ENCODE measurements at places on chromosomes 4 and X. TPM values are rescaled to one million over a fixed set of nuclear protein-coding genes. Genes with fewer than 3 reads are reported as not detected.

The CSN1S1 gene
- not detected for total RNA-seq

The KLHL2 gene
- total RNA-seq = 19.1 TPM

The NXT2 gene
- 13.2 TPM for total RNA-seq

The TLL1 gene
- total RNA-seq = 39.2 TPM

The RAP1GDS1 gene
- total RNA-seq = 42.5 TPM

The HAND2 gene
- total RNA-seq = not detected

The SH3D19 gene
- total RNA-seq = 32.4 TPM

The SPANXC gene
- not detected for total RNA-seq

The CABS1 gene
- total RNA-seq = not detected

The SRPK3 gene
- not detected for total RNA-seq

The F8A2 gene
- total RNA-seq = not detected

- no peak for DNase-seq
- H3K27ac ChIP-seq = no peak overlapping the region
- no peaks in the 10 kb centered on the region for H3K36me3 ChIP-seq
- H3K4me1 ChIP-seq = no peaks in the 10 kb centered on the region
- H3K4me3 ChIP-seq = no peak overlapping the region
- no peaks in the 10 kb centered on the region for H3K27me3 ChIP-seq
Observed at GRCh38 chr4:42945874-42946273, 53.4 kb downstream of the GRXCR1 start.

DNA sequence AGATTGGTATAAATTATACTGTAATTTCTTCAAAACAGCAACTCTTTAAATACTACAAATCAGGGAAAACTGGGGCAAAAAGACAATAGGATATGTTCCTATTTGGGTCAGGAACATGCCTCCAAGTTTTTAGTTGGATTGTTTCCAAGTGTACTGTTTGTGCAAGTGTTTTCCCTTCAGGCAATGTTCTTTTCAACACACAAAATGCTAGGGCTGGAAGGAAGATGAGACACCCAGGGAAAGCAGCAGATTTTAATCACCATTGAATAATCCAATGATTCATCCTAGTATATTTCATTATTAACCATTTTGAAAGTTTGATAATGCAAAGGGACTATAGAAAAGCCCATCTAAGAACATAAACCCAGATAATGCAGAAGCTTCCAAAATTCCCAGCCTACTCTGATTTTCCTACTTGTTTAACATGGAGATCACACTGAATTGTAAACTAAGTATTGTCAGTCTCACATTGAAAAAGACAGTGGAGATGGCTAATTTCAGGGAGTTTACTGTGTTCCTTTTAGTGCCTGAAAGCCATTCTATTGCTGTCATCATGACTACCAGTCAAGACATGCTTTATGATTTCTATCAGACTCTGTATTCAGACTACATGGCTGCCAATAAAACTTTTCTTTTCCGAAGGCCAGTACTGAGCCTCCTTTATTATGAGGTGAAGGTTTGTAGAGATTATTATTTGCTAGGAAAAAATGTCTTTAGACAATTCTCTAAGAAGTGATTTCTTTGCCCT is 38.6 kb downstream of the COL4A6 start:
- peak overlapping the region; percentile 99 for H3K27ac ChIP-seq
- H3K4me1 ChIP-seq = peaks cover 86% of the 10 kb centered on the region
- no peak for DNase-seq
- no peaks in the 10 kb centered on the region for H3K36me3 ChIP-seq

DNA sequence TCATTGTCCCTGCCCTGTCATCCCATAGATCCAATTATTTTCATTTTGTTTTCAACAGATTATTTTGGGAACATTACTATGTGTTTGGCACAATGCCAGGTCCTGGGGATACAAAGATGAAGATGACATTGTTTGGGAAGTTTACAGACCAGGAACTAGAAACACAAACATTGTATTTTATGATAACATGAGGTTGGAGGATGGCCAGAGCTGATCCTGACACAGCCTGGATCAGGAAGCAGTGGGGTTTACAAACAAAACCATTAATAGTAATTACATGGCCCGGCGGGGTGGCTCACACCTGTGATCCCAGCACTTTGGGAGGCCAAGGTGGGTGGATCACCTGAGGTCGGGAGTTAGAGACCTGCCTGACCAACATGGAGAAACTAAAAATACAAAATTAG is 29.9 kb downstream of the CLRN2 start:
- H3K36me3 ChIP-seq = no peaks in the 10 kb centered on the region
- no peak overlapping the region for H3K4me3 ChIP-seq
- H3K27ac ChIP-seq = no peak overlapping the region
- no peak for DNase-seq

DNA sequence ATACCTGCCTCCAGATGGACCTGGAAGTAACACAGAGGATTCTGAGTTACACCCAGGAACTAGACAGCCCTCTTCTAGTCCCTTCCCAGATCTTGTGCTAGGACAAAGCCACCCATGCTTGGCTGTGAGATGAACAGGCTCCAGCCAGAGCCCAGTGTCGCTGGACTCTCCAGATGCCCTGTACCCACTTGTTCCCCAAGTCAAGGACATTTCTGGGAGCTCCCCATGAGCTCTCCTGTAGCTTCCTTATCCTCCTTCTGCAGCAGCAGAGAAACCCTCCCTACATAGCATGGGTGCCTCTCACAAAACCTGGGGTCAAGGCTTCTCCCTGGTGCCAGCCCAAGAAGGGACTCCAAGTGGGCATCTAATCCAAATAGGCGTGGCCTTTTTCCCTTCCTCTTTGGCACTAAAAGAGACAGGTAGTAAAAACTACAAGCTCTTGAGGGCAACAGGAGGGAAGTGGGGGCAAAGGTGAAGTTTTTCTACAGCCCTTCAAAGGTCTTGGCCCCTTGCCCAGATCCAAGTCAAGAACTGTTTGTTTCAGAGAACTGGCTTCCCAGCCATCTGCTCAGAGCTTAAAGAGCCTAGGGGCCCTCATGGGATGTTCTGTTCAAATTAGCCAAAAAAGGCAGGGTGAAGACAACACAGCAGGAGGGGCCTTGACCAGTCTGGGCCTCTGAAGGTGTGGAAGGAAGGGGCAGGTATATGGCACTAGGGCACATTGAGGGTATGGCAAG is 8.5 kb upstream of the ERCC6L start:
- no peaks in the 10 kb centered on the region for H3K27me3 ChIP-seq
- no peak overlapping the region for H3K27ac ChIP-seq
- no peak overlapping the region for H3K4me3 ChIP-seq
- no peak for DNase-seq
- H3K4me1 ChIP-seq = peaks cover 12% of the 10 kb centered on the region
- no peaks in the 10 kb centered on the region for H3K36me3 ChIP-seq

DNA sequence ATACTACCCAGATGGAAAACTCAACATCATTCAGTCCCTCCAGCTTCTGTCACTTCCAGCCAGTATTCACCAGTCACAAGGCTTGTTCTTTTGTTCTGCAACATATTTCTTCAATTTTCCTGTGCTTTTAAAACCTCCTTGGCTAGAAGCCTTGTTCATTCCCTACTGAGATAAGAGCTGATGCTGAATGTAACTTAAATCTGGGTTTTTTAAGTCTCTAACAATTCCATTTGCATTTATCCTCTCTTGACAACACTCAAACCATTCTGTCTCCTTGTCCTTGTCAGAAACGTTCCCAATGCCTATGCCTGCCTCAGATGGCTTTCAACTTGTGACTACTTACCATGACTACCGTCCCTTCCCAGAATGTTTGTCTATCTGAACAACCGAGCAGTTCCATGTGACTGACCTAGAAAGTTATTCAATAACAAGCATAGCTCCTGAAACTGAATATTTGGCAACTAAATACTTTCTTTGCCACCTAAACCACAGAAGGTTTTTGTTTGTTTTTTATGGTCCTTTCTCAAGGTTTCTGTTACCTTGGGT is 682.9 kb upstream of the GALNTL6 start:
- H3K27me3 ChIP-seq = no peaks in the 10 kb centered on the region
- H3K36me3 ChIP-seq = no peaks in the 10 kb centered on the region
- H3K27ac ChIP-seq = no peak overlapping the region
- no peaks in the 10 kb centered on the region for H3K4me1 ChIP-seq

DNA sequence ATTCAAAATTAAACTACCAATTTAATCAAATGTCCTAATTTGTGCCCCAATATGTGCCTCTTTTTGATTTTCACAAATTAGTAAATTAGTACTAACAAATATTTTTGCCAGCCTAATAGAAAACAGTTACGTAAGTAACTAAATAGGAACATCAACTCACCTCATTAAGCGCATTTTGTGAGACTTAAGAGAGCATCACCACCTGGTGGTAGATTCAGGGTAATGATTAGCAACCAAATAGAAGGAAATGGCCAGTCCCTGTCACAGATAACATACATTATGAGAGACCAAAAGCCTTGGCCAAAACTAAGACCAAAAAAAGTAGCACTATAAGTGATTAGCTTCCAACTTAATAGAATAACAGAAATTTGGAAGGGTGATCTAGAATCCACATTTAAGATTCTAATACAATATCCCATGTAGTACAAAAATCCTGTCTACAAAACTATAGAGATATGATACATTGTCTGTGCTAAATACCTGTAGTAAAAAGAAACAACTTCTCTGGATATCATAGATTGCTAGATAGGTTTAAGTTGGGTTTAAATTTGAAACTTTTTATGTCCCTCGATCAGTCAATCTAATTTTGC is 46.7 kb downstream of the C4orf46 start:
- no peak overlapping the region for H3K4me3 ChIP-seq
- H3K27ac ChIP-seq = no peak overlapping the region
- no peak for DNase-seq
- H3K27me3 ChIP-seq = peaks cover 11% of the 10 kb centered on the region
- no peaks in the 10 kb centered on the region for H3K4me1 ChIP-seq

GRCh38 chrX:70468709-70469108 is 24.1 kb downstream of the DLG3 start:
- no peak overlapping the region for H3K4me3 ChIP-seq
- H3K27me3 ChIP-seq = no peaks in the 10 kb centered on the region
- H3K36me3 ChIP-seq = peaks cover 7% of the 10 kb centered on the region
- no peak overlapping the region for H3K27ac ChIP-seq

- H3K27ac ChIP-seq = peak overlapping the region; percentile 72
- H3K4me1 ChIP-seq = peaks cover 7% of the 10 kb centered on the region
- no peak for DNase-seq
- H3K27me3 ChIP-seq = no peaks in the 10 kb centered on the region
- H3K36me3 ChIP-seq = no peaks in the 10 kb centered on the region
- no peak overlapping the region for H3K4me3 ChIP-seq
Observed at GRCh38 chrX:136086521-136086920, 60.8 kb upstream of the FHL1 start.

DNA sequence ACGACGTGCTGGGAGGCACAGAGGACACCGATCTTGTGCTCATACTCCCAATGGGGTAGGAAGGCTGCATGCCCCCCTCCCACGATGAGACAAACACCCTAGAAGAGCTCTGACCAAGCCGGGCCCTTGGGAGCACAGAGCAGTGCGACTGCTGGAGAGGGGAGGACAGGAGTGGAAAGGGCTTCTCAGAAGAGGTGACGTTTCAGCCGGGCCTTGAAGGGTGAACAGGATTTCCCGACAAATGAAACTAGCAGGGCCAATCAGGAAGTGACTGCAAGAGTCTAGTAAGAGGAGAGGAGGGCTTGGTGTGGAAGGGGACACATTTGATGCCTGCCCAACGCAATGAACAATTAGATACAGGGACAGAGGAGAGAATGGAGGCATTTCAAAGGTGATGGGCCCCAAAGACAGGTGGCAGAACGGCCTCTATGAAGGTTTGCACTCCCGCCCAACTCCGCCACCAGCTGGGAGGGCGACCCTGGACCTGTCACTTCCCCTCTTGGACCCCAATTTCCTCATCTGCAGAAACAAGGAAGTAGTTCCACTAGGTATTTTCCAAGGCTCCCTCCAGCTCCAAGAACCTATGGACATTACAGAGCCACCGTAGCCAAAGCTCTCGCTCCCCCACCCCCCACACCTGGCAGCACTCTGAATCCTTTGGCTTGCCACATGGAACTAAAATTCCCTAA is 3.9 kb downstream of the HCFC1 start:
- peak overlapping the region; percentile 95 for H3K27ac ChIP-seq
- DNase-seq = no peak
- peaks cover 38% of the 10 kb centered on the region for H3K4me1 ChIP-seq

GRCh38 chr4:18242919-18243693 is 221.6 kb upstream of the LCORL start:
- no peaks in the 10 kb centered on the region for H3K4me1 ChIP-seq
- DNase-seq = no peak
- H3K27ac ChIP-seq = no peak overlapping the region
- H3K27me3 ChIP-seq = no peaks in the 10 kb centered on the region

- H3K36me3 ChIP-seq = no peaks in the 10 kb centered on the region
- no peaks in the 10 kb centered on the region for H3K4me1 ChIP-seq
- H3K27ac ChIP-seq = no peak overlapping the region
- no peak overlapping the region for H3K4me3 ChIP-seq
- H3K27me3 ChIP-seq = no peaks in the 10 kb centered on the region
- no peak for DNase-seq
Observed at GRCh38 chrX:152061083-152061482, 77.3 kb downstream of the MAGEA10 start.

GRCh38 chrX:151488677-151489076 is 74.8 kb upstream of the PASD1 start:
- H3K4me1 ChIP-seq = no peaks in the 10 kb centered on the region
- H3K27me3 ChIP-seq = no peaks in the 10 kb centered on the region
- H3K4me3 ChIP-seq = no peak overlapping the region

DNA sequence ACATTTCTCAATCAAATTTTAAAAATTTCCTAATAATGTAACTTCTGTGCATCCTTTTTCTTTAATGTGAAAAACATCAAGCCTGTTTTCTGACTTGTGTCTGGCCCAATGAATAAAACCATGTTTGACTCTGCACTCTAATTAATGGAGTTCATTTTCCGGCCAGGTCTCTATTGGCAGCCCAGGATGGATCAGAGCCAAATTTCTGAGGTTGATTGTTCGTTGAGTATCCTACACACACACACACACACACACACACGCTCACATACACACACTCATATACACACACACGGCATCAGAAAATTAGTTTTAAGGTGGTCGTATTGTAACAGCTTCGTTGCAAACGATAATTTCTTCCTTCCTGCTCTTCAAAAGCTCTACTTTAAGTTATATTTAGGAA is 28.9 kb upstream of the TLL1 start:
- H3K4me1 ChIP-seq = no peaks in the 10 kb centered on the region
- no peak overlapping the region for H3K4me3 ChIP-seq
- H3K27ac ChIP-seq = no peak overlapping the region
- H3K36me3 ChIP-seq = no peaks in the 10 kb centered on the region
- no peak for DNase-seq

- peaks cover 38% of the 10 kb centered on the region for H3K27me3 ChIP-seq
- no peak for DNase-seq
- H3K4me1 ChIP-seq = no peaks in the 10 kb centered on the region
- no peak overlapping the region for H3K4me3 ChIP-seq
- H3K27ac ChIP-seq = no peak overlapping the region
Observed at GRCh38 chr4:55561889-55562288, 15.2 kb upstream of the CLOCK start.

GRCh38 chrX:19331831-19332230 is 11.9 kb upstream of the PDHA1 start:
- peaks cover 4% of the 10 kb centered on the region for H3K4me1 ChIP-seq
- H3K36me3 ChIP-seq = peaks cover 1% of the 10 kb centered on the region
- H3K27ac ChIP-seq = no peak overlapping the region

DNA sequence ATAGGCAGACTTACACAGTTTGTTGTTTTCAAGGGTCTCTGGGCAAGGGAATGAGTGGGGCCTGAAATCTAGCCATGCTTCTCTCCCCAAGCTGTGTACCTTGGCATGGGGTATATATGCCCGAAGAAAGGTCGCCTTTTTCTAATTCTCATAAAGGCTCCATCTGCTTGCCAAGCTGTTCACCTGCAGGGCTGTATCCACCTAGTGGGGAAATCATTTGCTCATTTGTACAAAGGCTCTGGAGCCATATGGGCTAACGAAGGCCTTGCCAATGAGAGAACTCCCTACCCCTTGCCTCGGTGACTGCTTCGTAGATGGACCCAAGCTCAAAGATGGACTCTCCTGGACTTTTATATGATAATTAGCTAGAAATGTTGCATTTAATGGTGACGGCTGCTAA is 1097.0 kb downstream of the PDHA2 start:
- DNase-seq = no peak
- no peaks in the 10 kb centered on the region for H3K4me1 ChIP-seq
- no peak overlapping the region for H3K27ac ChIP-seq
- no peaks in the 10 kb centered on the region for H3K36me3 ChIP-seq
